ENCODE measurements at places on chromosomes 5 and 9.

DNA sequence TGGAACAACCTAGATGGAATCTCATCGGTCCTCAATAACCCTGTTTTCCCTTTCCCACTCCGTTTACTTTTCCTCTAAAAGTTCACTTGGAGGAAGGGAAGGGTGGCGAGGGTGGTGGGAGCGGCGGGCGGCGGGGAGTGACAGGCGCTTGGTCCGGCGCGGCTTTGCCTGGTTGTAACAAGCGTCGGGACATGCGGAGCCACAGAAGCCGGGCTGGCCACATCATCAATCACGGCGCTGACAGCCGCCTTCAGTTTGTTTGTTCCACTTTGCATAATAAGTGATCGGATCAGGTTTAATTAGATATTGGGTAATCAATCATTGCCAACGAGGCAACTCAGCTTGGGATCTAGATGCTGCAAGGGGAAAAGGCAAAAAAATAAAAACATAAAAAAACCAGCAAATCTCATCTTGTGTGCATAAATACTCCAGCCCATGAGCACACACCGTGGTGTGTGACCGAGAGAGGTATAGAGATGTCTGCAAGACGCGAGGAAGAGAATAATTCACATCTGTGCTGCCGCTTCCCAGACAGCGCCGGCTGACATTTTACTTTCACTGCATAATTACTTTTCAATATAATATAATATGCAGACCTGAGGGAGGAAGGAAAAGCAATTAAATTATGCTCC, 396.2 kb upstream of the IRX4 start:
- no peak for DNase-seq

DNA sequence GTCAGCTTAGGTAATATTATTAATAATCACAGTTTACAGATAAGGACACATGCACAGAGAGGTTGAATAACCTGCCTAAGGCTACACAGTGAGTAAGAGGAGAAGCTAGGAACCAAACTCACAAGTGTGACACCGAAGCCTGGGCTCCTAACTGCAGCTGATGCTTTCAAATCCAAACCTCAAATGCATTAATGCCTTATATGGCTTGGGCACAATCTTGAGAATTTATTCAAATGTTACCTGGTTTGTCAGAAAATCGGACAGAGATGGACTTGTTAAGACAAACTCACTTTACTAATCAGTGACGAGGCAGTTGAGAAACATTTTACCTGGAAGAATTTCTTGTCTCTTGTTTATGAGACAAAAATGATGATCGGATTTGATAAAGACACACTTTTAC, 54.7 kb downstream of the DAP start:
- DNase-seq: no peak

GRCh38 chr5:55547781-55548180, 13.0 kb upstream of the PLPP1 start:
- DNase-seq: no peak

GRCh38 chr9:13268469-13268868, 11.0 kb downstream of the MPDZ start:
- no peak for DNase-seq

- DNase-seq: no peak
Measured at GRCh38 chr5:1656271-1656975, 132.7 kb upstream of the LPCAT1 start.

DNA sequence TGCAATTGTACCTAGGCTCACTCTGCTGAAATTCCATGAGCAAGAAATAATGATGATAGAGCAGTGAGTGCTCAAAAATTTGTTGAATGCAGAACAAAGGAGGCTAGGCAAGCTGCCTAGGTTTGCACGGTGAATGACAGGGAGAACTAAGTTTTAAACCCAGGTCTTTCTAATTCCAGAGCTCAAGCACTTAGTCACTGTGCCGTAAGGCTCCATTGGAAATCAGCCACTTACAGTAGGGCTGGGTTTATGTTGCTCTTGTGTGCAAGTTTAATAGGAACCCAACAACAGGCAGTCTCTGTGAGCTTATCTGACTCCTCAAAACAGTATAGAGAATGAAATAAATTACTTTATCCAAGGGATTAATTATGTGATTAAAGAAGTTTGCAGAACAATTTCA, 147.0 kb downstream of the CSNK1G3 start:
- no peak for DNase-seq

GRCh38 chr5:171617817-171618591, 167.6 kb upstream of the SMIM23 start:
- no peak for DNase-seq

DNA sequence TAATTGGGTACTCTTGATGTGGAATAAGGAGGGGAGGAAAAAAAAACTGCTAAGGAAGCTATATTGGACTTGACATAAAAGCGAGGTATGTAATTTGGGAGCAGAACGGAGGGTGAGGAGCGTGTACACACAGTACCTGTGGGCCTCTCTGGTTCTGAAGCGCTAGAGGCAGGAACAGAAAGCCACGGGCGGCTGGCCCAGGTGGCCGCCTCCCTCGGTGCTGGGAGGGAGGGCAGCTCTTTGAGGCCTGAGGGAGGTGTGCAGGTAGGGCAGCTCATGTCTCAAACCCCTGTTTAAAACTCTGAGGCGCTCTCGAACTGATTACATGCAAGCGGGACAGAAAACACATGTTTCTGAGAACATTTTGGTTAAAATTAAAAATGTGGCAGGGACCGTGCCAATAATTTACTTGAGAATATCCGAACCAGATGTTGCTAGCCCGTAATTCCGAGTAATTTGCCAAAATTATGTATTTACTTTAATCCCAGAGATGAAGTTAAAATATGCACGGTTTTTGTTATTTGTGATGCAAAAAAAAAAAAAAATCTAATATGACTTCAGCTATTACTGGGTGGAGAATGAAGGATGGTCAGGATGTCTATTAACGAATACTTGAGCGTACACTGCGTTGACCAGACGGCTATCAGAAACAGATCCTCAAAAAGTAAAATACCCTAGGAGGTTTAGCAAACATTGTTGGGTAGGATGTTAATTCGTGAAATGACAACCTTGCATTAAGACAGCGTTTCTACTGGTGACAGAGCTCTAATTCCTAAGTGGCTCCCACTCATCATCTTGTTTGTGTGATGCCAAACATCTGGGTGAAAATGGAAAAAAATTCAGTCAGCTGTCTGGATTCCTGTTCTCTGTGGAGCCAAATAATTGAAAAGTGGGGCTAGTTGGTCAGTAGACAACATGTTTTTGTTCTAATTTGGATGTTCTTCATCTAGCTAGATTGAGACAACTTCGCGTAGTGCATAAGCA, 24.4 kb upstream of the STC2 start:
- DNase-seq: no peak

GRCh38 chr9:30622561-30622960, 1761.9 kb upstream of the ACO1 start:
- DNase-seq: no peak

DNA sequence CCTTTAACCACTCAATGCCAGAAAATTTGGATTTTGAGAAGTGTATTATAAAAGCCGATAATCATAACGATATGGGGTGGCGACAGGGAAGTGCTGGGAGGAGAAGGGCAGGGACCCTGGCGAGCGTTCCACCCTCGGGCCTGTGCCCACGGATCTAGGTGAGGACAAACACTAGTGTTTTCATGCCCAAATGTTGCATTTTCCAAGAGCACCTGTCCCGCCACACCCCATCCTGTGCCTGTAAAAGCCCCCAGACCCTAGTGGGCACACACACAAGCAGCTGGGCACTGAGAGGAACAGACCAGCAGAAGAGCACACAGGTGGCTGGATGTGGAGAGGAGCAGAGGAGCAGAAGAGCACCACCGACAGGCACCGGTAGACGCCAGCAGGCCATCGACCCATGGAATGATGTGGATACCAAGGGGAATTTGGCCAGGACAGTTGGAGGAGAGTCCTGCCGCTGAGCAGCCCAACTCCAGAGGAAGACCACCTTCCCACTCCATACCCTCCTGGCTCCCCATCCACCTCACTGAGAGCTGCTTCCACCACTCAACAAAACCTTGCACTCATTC, 315.0 kb downstream of the EDIL3 start:
- no peak for DNase-seq

GRCh38 chr5:102290004-102290403, 6.1 kb downstream of the SLCO4C1 start:
- no peak for DNase-seq

- DNase-seq: no peak
Measured at GRCh38 chr9:130961511-130962300, 22.7 kb upstream of the FIBCD1 start.

DNA sequence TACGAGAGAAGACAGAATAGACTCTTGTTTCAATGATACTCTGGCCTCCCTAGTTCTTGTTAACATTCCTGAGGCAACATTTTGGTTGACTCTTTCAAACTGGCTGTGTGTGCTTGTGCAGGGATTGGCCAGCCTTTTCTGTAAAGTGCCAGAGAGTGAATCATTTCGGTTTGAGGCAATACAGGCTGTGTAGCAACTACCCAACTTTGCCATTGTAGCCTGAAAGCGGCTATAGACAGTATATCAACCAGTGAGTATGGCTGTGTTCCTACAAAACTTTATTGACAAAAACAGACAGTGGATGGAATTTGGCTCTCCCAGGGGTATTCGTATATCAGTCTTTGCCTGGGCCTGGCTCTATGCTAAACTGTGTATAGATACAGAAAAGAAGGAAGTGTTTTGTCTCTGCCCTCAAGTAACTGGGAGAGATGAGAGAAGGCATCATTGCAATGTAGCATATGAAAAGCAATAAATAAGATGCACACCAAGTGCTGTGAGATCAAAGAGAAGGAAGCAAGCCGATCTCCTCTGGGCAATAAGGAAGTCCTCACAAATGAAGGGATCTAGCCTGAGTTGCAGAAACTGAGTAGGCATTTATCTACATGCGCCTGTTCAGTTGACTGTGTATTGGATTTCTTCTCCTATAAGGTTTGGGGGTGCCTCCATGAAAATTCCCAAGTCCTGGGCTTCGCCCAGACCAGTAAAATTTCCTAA, 568.0 kb upstream of the KLF4 start:
- no peak for DNase-seq

DNA sequence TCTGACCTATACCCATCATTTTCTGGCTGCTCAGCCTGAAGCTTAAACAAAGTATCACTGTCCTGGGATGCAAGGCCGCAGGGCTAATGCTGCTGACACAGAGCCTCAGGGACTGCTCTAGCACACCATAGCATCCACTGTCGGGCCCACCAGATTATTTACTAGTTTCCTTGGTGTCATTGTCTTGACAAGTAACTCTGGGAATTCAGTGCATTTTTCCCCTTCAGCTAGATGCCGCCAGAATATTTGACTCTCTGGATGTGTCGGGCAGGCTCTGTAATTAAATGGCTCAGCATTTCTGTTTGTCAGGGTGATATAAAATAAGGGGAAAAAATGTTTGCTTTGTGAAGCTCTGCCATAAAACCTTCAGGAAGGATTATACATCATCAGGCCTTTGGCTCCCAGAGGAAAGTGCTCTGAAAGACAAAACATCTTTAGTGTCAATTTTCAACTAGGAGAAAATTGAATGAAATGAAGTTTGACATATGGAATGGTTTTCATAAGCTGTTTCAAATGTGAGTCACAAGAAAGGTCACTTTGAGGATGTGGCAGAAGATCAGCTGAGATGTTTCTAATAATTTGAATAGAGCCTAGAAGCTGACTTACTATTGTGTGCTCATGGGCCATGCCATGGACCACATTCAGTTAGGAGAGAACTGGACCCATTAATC, 350.1 kb downstream of the TMEM232 start:
- DNase-seq: no peak

DNA sequence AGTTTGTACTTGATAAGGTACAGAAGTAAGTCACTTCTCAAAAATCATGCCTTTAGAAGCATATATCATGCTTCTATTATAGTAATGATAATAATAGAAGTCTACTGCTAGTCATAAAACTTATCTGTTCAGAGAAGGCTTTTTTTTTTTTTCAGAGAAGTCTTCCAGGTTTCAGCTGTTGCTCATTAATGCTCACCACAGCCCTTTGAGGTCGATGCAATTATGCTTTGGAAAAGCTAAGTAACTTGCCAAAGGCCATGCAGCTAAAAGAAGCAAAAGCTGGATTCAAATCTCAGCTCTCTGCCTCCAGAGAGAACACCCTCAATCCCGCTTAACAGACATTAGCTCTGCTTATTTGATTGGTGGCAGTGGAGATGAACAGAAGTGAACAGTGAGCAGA, 150.8 kb downstream of the DOCK8 start:
- DNase-seq: no peak

- DNase-seq: no peak
Measured at GRCh38 chr9:83346655-83347420, 191.4 kb downstream of the FRMD3 start.

GRCh38 chr5:125575891-125576505, 829.6 kb upstream of the ZNF608 start:
- no peak for DNase-seq

- DNase-seq: peak; percentile 40
Measured at GRCh38 chr5:169300468-169301385, at the start of gene SLIT3. TSS of gene SLIT3 (minus strand) at chr5:169301139. CDS start at chr5:169300709, 430 bp downstream.

DNA sequence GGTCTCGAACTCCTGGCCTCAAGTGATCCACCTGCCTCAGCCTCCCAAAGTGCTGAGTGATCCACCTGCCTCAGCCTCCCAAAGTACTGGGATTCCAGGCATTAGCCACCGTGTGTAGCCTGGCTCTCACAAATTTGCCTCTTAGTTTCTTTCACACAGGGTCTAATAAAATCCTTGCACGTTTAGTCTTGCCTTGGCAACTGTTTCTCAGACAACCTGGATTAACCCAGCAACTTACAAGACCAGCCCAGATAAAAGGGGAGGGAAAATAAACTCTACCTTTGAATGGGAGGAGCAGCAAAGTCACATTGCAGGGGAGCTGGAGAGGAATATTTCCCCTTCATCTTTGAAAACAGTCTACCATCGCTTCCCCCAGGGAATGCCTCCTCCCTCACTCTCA, 29.3 kb upstream of the GNA14 start:
- DNase-seq: no peak

DNA sequence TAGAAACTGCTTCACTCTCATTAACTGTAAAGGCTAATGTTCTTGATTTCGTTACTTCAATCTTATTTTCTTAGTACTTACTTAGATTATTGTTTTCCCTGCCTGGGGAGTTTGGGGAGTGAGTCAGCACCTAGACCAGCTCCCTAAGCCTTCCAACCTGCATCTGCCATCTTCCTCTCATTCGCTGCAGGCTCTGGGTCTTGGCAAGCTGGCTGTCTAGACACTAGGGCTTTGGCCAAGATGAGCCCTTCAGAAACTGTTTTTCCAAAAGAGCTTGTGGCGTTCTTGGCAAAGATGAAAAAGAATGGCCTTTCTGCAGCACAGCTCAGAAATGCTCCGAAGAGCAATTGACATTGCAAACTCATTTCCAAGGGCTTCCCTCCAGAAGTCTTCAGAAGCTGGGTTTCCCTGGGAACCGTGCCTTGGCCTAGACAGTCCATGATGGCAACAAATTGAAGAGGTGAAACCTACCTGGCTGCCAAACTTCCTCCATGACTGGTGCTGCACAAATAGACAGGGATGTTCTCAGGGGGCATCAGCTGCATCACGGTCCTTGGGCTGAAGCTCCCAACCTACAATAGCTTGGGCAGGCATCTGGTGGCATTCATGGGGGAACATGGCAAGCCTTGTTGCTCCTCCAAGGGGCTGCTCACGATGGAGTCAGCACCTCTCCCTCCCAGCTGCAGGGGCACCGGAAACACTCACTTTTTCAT, 76.6 kb downstream of the NSUN2 start:
- no peak for DNase-seq

GRCh38 chr9:109238655-109239054, 71.6 kb upstream of the FRRS1L start:
- DNase-seq: no peak
